Right ventricle myocardium superior (tissue), 1 donor: ENCODE measurements at places on chromosomes 3 and 15. TPM values are rescaled to one million over a fixed set of nuclear protein-coding genes. Genes with fewer than 3 reads are reported as not detected.

The LIPH gene
- 0.43 TPM for total RNA-seq

The CNTN3 gene
- 2.2 TPM for total RNA-seq

The C15orf40 gene
- total RNA-seq = 11.2 TPM

The DNAH12 gene
- 0.08 TPM for total RNA-seq

GRCh38 chr15:91908391-91908790, 54.9 kb downstream of the SLCO3A1 start:
- DNase-seq = no peak
